Fibroblast of the aortic adventitia (primary cell): ENCODE measurements at places on chromosomes 16 and 17. TPM values are rescaled to one million over a fixed set of nuclear protein-coding genes. Genes with fewer than 3 reads are reported as not detected.

GRCh38 chr16:67030221-67030962 is 1.4 kb downstream of the CBFB start:
- DNase-seq: no peak

DNA sequence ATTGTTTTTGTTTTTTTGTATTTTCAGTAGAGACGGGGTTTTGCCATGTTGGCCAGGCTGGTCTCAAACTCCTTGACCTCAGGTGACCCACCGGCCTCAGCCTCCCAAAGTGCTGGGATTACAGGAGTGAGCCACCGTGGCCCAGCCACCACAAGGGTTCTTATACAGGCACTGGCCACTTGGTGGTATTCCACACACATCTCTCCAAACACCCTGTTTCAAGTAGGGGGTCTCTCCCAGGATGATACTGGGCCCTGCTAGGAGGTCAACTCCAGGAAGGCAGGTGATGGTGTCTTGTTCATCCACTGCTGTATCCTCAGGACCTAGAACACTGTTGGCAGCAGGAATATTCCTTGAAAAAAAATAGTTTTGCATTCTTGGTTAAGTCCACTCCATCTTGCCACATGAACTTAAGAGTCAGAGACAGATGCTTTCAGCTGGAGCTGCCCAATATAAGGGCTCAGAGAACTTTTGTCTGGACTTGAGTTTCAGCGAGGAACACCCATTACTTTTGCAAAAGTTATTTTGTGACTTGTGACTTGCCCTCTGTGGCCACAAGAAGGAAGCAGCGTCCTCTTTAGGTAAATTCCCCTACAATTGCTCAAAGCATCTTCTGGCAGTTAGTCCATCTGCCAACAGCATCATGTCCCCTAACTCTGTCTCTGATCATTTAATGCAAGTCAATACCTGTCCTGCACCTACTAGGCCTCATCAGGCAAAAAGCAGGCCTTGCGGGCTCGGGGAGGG is 7.4 kb upstream of the EEF2K start:
- DNase-seq: peak; percentile 46

SOX15 gene
- total RNA-seq: 0.57 and 1.4 TPM in 2 replicates

MEOX1 gene
- total RNA-seq: not detected in 2 replicates

- peak; percentile 41 for DNase-seq
Measured at GRCh38 chr17:39702901-39703893, 3.3 kb downstream of the ERBB2 start.

DNA sequence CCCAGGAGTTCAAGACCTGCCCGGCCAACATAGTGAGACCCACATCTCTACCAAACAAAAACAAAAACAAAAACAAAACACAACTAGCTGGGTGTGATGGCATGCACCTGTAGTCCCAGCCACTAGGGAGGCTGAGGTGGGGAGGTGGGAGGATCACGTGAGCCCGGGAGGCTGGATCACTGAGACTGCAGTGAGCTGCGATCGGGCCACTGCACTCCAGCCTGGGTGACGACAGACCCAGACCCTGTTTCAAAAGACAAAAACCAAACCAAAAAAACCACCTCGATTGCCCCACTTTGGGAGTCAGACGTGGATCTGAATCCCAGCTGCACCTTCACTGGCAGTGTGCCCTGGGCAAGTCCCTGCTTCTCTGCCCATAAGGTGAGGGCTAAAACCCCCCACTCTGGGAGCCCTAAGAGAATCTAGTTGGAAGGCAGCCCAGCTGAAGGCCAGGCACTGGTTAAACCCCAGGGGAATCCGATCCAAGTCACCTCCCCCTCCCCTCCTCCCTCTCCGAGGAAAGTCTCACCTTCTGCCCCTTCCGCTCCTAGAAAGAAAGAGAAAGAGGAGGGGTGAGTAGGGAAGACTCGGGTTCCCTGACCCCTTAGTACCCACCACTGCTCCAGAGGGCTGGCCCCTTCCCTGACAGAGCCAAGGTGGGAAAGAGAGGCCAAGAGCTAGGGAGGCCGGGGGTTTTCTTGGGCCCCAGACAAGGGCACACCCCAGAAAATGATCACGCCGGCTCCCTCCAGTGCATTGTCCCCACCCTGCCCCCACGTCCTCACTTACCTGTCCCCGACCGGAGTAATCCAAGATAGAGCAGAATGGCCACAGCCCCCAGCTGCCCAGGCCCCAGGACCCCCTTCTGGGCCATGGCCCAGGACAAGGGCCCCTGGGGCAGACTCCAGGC is 647 bp downstream of the PRSS8 start:
- DNase-seq: no peak

SNF8 gene
- total RNA-seq: 72.6 and 89.5 TPM in 2 replicates

GRCh38 chr16:83971165-83972130 is 3.4 kb downstream of the NECAB2 start:
- no peak for DNase-seq

TNFRSF13B gene
- total RNA-seq: not detected in 2 replicates

DNA sequence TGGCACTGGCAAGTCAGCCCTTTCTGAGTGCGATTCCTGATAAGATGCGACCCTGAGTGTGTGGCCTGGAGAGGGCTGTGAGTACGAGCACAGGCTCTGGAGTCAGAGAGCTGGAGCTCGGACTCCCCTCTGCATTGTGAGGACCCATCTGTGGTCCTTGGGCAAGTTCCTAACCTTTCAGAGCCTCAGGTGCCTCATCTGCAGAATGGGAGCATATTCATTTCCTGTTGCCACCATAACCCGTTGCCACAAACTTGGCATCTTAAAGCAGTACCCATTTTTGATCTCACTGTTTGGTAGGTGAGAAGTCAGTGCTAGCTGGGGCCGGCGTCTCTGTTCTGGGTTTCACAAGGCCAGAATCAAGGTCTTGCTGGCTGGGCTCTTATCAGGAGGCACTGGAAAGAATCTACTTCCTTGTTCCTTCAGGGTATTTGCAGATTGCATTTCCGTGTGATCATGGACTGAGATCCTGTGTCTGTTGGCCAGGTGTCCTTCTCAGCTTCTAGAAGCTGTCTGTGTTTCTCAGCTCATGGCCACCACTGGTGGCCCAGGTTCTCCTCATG is 20.2 kb downstream of the KNOP1 start:
- no peak for DNase-seq

BANP gene
- total RNA-seq: 15.5 and 30.4 TPM in 2 replicates

DNA sequence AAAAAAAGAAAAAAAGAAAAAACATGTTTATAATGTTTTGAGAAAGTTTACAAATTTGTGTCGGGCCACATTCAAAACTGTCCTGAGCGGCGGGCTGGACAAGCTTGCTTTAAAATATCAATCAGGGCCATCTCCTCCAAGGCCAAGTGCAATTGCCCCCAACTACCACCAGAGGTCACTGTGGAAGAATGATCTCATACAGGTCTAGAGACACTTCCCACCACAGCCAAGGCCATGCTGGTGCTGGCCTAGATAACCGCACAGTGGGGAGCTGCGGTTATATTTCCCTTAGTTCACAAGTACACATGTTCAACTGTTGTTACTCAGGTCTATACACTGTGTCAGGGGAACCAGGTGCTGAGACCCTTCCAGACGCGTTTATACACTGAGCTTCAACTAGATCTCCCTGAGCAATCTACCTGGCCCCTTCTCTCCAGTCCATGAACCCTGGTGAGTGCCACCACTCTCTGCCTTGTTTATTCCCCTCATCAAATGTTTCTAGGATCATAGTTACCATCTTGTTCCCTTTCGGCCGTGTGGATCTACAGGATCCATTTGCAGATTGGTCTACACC is 83.8 kb upstream of the CCL2 start:
- DNase-seq: peak; percentile 62

DNA sequence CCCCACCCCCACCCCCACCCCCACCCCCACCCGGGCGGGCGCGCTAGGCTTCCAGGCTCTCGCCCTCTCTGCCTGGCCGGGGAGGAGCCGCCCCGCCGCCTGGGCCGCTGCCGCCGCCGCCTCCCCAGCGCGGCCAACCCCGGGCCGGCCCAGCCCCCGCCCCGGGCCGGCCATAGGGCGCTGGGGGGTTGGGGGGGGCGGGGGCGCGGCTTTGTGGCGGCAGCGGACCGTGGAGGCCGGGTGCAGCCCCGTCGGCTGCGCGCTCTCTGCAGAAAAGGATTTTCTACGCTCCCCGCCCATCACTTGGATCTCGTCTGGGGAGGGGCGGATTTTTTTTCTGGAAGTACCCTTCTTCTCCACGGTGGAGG is 230.9 kb downstream of the MRTFB start:
- DNase-seq: peak; percentile 67

- no peak for DNase-seq
Measured at GRCh38 chr16:30901201-30902028, 5.0 kb downstream of the CTF1 start.

DNA sequence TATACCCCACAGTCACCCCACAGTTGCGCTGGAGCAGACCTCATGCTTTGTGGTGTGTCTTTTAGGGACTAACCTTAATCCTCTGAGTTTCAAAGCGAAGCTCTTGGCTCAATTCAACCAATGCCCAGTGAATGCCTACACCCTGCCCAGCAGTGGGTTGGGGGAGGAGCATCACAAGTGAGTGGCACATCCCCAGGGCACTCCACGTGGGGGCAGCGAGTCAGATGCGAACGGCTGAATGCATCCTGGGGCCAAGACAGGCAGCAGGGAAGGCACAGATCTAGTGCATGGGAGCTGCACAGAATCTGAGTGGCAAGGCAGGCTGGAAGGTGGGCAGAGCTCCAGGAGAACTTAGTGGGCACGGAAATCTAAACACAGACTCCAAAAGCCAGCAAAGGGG is 39.2 kb downstream of the IFT140 start:
- DNase-seq: no peak

DNA sequence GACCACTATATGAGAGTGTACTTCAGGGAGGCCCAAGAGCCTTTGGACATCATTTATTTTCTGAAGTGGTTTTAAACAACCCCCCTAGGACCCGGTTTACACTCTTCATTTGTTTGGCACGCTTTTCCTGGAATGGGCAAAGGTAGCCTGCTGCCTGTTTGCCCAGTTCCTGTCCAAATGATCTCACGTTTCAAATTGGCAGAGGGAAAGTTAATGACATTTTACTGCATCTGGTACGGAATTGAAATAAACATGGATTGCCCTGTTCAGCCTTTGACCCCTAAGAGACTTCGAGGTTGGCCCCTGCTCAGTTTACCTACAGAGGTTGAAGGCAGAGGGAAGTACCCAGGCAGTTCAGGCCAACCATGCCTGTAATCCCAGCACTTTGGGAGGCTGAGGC is 5.8 kb upstream of the RPRML start:
- DNase-seq: no peak

- DNase-seq: no peak
Measured at GRCh38 chr16:977081-977701, 4.4 kb upstream of the SOX8 start.

DNA sequence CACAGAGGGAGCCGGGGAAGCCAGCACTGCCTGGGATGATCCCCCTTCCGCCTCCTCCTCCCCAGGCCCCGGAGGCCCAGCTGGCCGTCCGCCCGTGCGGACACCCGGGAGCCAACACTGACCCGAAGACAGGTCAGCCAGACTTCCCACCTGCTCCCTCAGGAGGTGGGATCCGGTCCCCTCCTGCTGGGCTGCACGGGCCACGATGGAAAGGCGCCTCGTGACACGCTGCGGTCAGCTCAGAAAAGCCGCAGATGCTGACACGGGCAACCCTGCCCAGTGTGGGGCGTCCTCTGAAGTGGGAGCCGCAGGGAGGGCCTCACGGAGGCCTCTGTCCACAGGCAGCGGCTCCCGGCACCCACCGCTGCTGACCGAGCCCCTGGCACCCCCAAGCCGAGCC is 49.3 kb downstream of the CBFA2T3 start:
- no peak for DNase-seq

GRCh38 chr17:57653279-57653678 is 91.8 kb downstream of the CCDC182 start:
- DNase-seq: no peak
